ENCODE measurements at places on chromosomes 2 and 18.

- peak; percentile 64 for DNase-seq
These were observed 155.9 kb downstream of the ESCO1 start for GRCh38 chr18:21444465-21445212.

- DNase-seq: peak; percentile 81
These were observed 795 bp downstream of the METTL21A start for GRCh38 chr2:207624185-207625013.

GRCh38 chr2:203543898-203544328 lies 8.8 kb upstream of the RAPH1 start:
- no peak for DNase-seq

DNA sequence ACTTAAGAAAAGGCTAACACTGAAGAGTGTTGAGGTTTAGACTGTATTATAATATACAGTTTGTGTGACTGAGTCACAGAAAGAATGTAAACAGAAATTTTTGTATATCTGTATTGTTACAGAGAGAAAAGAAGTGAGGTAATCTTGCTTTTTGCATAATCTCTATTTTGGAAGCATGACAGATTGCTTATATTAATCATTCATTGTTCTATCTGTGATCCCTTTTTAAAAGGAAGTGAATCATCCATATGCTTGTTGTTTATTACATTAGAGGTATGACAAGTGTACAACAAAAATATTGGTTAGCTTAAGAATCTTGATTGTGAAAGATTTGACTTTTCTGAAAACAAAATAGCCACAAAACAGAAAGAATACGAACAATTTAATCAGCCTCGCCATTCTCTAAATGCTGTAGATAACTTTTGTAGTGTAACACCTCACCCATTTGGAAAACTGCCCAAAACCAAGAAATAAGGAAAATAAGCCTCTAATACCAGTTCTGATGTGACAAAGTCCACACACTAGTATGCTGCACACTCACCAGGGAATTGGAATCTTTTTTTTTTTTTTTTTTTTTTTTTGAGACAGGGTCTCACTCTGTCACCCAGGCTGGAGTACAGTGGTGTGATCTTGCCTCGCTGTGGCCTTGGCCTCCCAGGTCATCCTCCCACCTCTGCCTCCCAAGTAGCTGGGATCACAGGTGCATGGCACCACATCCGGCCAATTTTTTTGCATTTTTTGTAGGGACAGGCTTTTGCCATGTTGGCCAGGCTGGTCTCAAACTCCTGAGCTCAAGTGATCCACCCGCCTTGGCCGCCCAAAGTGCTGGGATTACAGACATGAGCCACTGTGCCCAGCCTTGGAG lies 91.5 kb upstream of the LPIN2 start:
- DNase-seq: peak; percentile 89

- no peak for DNase-seq
These were observed 190.6 kb upstream of the SMIM21 start for GRCh38 chr18:75618146-75618545.

- no peak for DNase-seq
These were observed 596.4 kb upstream of the VRK2 start for GRCh38 chr2:57450170-57450569.

DNA sequence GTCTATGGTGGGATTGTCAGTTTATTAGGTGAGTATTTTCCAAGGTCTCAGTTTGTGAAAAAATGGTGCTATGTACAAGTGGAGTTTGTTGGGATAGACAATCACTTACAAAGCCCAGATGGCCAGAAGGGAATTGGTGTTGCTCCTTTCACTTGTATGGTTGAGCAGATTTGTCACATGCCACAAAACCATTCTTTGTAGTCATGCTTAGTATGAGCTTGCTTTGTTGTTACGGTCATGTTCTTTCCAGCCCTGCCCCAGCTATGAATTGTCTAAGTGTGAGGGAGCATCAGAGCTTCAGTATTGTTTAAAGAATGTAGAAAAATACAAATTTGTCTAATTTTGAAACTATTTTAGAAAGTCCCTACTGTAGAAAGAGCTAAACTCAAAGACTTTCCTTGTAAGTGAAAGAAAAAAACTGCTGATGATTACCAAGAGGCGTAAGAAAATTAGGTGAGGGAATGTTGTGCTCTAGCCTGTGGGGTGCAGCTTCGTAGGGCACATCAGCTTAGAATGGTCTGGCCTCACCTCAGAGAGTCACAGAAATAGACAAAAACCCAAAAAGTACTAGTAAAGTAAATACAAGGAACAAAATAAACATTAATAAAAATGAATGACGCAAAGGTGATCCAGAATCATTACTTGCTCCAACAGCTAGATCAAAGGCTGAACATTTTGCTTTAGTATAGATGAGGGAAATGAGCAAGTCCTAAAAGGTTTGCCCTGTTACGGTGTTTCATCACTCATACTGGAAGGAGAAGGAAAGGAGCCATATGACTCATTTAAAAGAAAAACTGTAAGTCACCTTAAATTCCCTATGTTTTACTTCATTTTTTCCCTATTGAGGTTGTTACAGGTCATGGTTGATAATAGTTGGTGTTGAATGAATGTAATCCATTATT lies 9.2 kb downstream of the TGIF1 start:
- DNase-seq: peak; percentile 81

- no peak for DNase-seq
These were observed 539.3 kb downstream of the METTL4 start for GRCh38 chr18:2032036-2032435.

GRCh38 chr18:55907453-55908175 lies 319.6 kb upstream of the TCF4 start:
- no peak for DNase-seq

- DNase-seq: peak; percentile 40
These were observed 414.2 kb upstream of the CHAC2 start for GRCh38 chr2:53353135-53354114.

- no peak for DNase-seq
These were observed 246.1 kb upstream of the ST6GAL2 start for GRCh38 chr2:107132070-107132469.

DNA sequence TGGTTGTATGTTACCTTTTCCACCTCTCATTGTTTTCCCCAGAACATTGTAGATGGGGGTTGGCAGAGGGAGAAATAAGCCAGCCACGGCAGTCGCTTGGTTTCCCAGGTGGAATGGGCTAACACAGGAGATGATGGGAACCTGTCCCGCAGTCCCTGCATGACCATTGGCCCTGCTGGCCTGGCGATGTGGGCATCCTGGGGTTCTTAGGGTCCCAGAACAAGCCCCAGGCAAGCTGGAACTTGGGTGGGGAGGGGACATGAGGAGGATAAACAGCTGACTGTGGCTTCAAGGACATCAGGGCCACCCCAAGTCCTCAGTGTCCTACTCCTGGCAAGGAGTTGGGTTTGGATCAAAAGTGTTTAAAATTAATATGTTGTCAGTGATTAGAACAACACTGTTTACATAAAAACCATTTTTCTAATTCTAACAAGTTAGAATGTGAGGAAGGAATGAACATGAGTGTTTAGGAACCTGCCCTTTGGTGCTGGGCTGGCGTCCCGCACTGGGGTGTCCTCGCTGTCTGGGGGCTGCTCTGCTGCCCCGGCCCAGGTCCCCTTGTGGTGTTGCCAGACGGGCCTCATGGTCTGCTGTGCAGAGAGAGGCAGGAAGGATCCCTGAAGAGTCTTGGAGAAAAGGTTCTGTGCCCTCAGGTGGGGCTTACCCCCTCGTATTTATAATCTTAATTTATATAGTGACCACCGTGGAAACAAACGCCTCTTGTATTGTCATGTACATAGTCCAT lies 95.1 kb downstream of the USP40 start:
- no peak for DNase-seq

GRCh38 chr2:172710584-172711047 lies 25.0 kb upstream of the RAPGEF4 start:
- DNase-seq: peak; percentile 86

- DNase-seq: peak; percentile 77
These were observed 9.8 kb downstream of the NRP2 start for GRCh38 chr2:205692104-205692503.

- DNase-seq: peak; percentile 82
These were observed 418.2 kb upstream of the HS6ST1 start for GRCh38 chr2:128736689-128737545.

- peak; percentile 80 for DNase-seq
These were observed 126.6 kb downstream of the TMEM131 start for GRCh38 chr2:97868986-97869721.

DNA sequence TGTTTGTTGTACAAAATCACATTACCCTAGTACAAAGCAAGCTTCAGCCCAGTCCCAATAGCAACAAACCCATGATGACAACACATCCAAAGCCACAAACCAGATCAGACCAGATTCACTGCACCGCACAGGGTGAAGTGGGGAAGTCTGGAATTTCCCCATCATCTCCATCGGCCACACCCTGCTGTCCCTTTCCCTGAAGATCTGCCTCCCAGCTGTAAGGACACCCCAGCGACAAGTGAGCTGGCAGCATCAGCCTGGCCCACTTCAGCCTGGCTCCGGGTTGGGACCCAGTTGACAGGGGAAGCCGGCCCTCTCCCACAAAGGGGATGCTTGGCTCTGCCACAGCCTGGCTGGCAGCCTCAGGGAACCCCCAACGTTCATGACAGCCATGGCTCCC lies 207.6 kb downstream of the MGAT5 start:
- peak; percentile 46 for DNase-seq

DNA sequence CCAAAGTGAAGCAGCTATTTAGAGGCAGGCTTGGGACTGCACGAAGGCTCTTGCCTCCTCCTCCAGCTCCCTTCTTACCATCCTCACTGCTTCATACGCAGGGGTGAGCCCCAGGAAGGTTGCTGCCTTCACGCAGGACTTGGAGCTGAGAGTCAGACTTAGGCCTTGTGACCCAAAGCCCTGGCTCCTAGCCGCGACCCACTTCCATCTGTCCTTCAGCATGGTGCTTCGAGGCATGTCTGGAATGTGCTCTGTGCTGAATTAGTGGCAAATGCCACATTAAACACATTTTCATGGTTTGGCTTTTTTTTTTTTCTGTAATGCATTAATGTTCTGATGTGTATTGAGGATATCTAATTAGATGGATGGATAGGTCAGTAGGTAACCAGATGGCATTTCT lies 37.5 kb downstream of the ITGB1BP1 start:
- peak; percentile 28 for DNase-seq

- peak; percentile 78 for DNase-seq
These were observed 14.1 kb downstream of the LAMA3 start for GRCh38 chr18:23703057-23703986.

DNA sequence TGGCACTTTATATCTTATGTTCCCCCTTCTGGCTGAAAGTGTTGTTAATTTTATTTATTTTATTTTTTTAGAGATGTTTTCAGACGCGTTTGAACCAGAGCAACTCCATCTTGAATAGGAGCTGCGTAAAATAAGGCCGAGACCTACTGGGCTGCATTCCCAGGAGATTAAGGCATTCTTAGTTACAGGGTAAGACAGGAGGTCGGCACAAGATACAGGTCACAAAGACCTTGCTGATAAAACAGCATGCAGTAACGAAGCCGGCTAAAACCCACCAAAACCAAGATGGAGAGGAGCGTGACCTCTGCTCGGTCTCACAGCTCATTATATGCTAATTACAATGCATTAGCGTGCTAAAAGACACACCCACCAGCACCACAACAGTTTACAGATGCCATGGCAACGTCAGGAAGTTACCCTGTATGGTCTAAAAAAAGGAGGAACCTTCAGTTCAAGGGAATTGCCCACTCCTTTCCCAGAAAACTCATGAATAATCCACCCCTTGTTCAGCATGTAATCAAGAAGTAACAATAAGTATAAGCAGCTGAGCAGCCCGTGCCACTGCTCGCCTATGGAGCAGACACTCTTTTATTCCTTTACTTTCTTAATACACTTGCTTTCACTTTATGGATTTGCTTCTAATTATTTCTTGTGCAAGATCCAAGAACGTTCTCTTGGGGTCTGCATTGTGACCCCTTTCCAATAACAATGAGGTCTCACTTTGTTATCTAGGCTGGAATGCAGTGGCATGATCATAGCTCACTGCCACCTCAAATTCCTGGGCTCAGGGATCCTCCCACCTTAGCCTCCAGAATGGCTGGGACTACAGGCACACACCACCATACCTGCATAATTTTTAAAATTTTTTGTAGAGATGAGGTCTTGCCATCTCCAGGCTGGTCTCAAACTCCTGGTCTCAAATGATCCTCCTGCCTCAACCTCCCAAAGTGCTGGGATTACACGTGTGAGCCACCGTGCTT lies 55.9 kb downstream of the CACNB4 start:
- DNase-seq: no peak

- DNase-seq: peak; percentile 20
These were observed 203.9 kb downstream of the MTX2 start for GRCh38 chr2:176473177-176473576.

DNA sequence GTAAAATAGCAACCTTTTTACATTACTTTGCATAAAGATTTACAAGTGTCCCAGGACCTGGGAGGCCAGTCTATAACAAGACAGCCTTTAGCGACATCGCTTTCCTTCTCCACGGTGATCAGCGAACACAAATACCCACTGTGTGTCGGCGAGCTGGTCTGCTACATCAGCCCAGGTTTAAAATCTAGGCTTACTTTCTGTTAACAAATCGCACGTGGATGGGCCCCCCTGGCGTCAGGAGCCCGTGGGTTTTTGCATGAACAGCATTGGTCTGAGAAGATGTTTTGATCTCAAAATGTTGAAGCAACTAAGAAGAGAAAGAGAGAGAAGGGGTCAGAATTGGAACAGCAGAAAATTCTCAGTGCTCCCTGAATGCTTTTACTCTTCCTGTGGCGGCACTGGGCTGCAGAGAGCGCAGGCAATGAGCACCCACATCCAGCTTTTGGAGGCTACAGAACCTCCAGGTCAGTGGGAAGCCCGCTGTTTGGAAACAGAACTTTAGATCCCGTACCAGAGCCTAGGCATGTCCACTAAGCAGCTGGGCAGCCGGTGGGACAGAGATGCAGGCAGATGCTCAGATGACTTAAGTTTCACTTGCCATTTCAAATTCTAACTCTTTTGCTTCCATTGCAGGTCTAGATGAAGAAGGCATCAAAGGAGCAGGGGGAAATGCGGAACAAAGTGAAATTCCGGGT lies 32.9 kb downstream of the CYP27C1 start:
- no peak for DNase-seq

GRCh38 chr2:80061881-80062280 lies 242.7 kb downstream of the LRRTM1 start:
- no peak for DNase-seq

- DNase-seq: no peak
These were observed 522.0 kb downstream of the PLCL1 start for GRCh38 chr2:198326431-198326830.

- peak; percentile 53 for DNase-seq
These were observed 21.6 kb upstream of the TRIB2 start for GRCh38 chr2:12694990-12695774.

DNA sequence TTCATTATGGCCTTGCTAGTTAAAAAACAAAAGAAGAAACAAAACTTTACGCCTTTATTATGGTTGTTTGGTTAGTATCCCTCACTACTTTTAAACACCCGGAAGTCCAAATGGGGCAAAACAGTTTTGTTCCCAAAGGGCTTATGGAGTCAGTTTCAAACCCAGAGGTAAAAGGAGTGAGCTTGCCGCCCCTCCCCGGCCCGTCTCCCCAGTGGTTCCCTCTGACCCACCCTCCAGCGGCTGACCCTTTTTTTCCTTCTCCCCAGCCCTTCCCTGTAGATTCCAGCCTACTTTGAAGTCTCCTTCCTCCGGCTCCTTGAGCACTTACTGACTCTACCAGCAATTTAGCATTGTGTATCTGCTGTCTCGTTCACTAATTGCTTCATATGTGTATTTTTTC lies 209.2 kb downstream of the ICOS start:
- no peak for DNase-seq

Measured in iris pigment epithelial cell (primary cell).